Neural crest cell (in vitro differentiated cells): ENCODE measurements at places on chromosomes 1 and 21. TPM values are rescaled to one million over a fixed set of nuclear protein-coding genes. Genes with fewer than 3 reads are reported as not detected.

DNA sequence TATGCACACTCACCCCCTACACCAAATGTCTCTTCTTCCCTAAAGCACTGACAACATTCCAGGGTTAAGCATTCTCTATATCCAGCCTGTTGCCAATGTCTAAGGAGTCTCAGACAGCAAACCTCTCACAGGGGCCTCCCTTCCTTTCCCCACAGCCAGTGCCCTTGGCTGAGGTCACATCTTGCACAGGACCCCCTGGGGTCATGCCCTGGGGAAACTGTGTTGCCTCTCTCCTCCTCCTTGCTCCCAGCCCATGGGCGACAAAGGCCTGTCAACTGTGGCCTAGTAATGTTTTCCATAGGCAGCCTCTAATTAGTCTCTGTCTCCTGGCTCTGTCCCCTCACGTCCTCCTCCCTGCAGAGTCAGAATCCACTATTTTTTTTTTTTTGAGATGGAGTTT is 54.6 kb downstream of the NENF start:
- no peaks in the 10 kb centered on the region for H3K27me3 ChIP-seq
- H3K4me1 ChIP-seq: peaks cover 30% of the 10 kb centered on the region

DNA sequence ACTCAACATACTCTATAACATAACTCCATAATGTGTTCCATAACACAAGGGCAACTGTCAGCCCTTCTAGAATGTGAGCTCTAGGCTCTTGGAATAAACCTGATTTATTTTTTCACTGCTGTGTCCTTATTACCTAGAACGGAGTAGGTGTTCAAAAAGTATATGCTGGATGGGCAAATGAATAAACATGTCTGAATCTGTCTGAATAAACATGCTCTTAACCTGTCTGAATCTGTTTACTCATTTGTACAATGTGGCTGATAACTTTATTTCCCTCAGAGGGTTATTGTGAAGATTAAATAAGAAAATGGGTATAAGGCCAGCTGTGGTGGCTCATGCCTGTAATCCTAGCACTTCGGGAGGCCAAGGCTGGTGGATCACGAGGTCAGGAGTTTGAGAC is 42.3 kb downstream of the AZIN2 start:
- peaks cover 15% of the 10 kb centered on the region for H3K4me1 ChIP-seq
- H3K36me3 ChIP-seq: no peaks in the 10 kb centered on the region
- H3K27ac ChIP-seq: no peak overlapping the region
- no peaks in the 10 kb centered on the region for H3K27me3 ChIP-seq

The PLA2G2A gene
- not detected in 2 replicates for total RNA-seq

The LCE2B gene
- total RNA-seq: not detected in 2 replicates

DNA sequence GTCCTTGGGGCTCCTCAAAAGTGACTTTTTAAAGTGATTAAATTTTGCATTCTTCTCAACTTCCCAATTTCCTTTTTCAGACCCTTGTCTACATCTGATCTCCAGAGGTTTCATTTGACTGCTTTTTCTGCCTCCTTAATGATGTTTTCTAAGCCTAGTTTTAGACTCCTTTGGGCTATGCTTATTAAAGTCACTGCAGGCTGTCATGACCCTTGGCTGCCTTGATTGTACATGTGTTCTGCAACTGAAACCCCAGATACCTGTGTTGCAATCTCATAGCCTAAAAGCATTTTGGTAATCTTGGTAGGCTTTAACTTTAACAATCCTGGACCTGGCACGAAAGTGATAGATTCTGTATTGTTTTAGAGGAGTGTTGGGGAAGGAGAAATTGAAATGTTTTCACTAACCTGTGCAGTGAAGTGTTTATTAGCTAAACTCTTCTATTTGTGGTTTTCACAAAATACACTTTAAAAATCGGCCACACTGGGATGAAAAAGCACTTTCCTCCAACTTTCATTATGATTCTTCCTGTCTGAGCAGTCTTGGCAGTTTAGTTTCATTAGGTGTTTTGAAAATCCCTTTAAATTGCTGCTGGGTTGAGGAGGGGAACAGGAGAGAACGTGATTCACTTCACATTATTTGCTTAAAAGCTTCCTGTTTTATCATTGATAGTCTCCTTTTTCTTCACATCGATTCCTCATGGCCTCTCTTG is 4.9 kb downstream of the MACO1 start:
- H3K4me1 ChIP-seq: peaks cover 41% of the 10 kb centered on the region
- H3K27ac ChIP-seq: no peak overlapping the region
- H3K4me3 ChIP-seq: peak overlapping the region; percentile 11
- H3K27me3 ChIP-seq: no peaks in the 10 kb centered on the region

The GABPB2 gene
- total RNA-seq: 6.1 and 7.8 TPM in 2 replicates

DNA sequence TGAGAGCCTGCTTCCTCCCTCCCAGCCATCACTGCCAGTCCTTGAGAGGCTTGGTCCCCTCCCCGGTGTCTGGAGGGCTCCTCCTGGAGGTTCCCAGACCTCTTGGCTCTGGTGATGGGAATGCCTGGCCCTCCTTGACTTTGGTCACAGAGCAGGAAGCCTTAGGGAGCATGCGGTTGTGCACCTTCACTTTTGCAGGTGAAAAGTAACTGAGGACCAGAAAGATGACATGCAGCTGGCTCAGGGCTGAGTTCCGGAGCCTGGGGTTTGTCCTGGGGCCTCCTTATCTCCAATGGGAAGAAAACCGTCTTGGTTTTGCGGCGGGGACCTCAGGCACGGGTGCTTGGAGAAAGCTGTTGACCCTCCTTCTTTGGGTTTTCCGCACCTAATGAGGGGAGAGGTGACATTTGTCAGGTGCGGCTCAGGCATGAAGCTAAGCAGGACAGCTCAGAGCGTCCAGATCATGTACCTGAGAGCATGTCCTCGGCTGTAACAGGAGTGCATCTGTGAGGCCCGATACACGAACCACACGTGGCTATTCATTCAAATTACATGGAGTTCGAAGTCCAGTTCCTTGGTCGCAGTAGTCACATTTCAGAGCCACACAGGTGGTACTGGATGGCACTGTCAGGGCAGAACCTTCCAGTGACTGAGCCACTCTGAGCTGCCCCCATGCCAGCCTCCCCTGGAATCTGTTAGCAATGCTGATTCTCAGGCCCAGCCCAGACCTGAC is 608 bp upstream of the MX2 start:
- no peak for DNase-seq
- H3K27me3 ChIP-seq: no peaks in the 10 kb centered on the region
- no peak overlapping the region for H3K4me3 ChIP-seq

- H3K36me3 ChIP-seq: peaks cover under 1% of the 10 kb centered on the region
- H3K27ac ChIP-seq: no peak overlapping the region
- H3K27me3 ChIP-seq: no peaks in the 10 kb centered on the region
- no peak for DNase-seq
- peak overlapping the region; percentile 68 for H3K4me3 ChIP-seq
- peaks cover 52% of the 10 kb centered on the region for H3K4me1 ChIP-seq
Observed at GRCh38 chr1:84301785-84302385, 377 bp downstream of the SAMD13 start.

DNA sequence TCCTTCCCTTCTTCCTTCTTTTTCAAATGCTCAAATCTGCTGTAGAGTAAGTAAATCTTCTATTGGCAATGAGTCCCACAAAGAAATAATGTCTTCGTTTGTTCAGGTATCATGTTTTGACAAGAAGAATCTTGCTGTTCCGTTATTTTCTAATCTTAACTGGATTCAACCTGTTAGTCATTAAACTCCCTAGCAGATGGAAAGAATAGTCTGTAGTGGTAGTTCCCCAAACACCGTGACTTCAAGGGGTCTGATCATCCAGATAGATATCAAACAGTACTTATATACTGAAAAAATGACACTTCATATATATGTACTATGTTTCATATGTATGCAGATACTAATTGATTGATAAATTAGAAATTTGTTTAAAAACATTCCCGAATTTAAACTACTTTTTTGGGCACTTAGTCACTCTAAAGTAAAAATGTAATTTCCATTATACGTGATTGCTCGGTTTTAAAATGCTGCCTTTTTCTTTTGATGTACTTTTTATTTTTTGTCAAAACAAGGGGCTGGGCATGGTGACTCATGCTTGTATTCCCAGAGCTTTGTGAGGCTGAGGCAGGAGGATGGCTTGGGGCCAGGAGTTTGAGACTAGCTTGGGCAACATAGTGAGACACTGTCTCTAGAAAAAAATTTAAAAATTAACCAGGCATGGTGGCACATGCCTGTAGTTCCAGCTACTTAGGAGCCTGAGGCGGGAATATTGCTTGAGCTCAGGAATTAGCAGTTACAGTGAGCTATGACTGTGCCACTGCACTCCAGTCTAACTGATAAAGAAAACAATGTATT is 335.7 kb upstream of the SNX7 start:
- H3K4me3 ChIP-seq: no peak overlapping the region
- H3K27me3 ChIP-seq: no peaks in the 10 kb centered on the region
- no peak for DNase-seq
- no peaks in the 10 kb centered on the region for H3K36me3 ChIP-seq
- H3K4me1 ChIP-seq: peaks cover 8% of the 10 kb centered on the region
- H3K27ac ChIP-seq: no peak overlapping the region

DNA sequence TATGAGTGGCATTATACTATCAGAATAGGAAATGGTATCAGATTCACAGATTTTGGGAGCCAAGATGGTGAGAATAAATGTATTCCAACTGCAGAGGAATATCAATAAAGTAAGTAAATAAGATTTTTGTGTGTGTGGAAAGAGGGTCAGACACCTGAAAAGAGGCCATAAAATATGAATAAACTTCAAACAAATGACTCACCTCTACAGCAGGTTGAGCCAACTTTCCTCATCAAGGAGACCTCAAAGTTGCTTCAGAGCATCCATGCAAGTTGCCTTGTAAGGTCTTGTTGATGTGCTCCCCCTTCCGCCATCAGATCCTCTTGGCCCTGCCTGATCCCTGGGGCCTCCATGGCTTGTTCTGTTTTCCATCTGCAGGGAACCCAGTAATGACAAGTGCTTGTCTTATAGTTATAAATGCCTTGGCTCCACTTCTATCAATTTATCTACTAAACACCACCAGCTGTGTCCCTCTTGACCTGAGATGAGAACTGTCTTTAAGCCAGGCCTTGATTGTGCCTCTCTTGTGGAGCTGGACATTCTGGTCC is 775.6 kb downstream of the LTN1 start:
- H3K27ac ChIP-seq: no peak overlapping the region
- H3K4me1 ChIP-seq: no peaks in the 10 kb centered on the region
- no peaks in the 10 kb centered on the region for H3K27me3 ChIP-seq
- H3K36me3 ChIP-seq: no peaks in the 10 kb centered on the region
- no peak for DNase-seq
- no peak overlapping the region for H3K4me3 ChIP-seq

The YOD1 gene
- 15.2 and 16.6 TPM in 2 replicates for total RNA-seq

- H3K27me3 ChIP-seq: peaks cover 14% of the 10 kb centered on the region
- H3K36me3 ChIP-seq: peaks cover 4% of the 10 kb centered on the region
- H3K4me3 ChIP-seq: no peak overlapping the region
- H3K27ac ChIP-seq: no peak overlapping the region
- DNase-seq: no peak
Observed at GRCh38 chr1:17340358-17340757, 31.6 kb upstream of the PADI6 start.

The GJA5 gene
- 1.1 and 1.2 TPM in 2 replicates for total RNA-seq

The SPRR5 gene
- total RNA-seq: not detected in 2 replicates

The DYNLT5 gene
- 1.6 and 2.0 TPM in 2 replicates for total RNA-seq

The OR2L5 gene
- total RNA-seq: not detected in 2 replicates

The KRTAP12-3 gene
- not detected in 2 replicates for total RNA-seq

The HRNR gene
- not detected in 2 replicates for total RNA-seq

The RSPO1 gene
- 0.50 and 0.54 TPM in 2 replicates for total RNA-seq

- no peak overlapping the region for H3K4me3 ChIP-seq
- DNase-seq: no peak
- no peak overlapping the region for H3K27ac ChIP-seq
- H3K4me1 ChIP-seq: peaks cover 12% of the 10 kb centered on the region
Observed at GRCh38 chr1:95371666-95372282, 137.8 kb downstream of the RWDD3 start.

- H3K27me3 ChIP-seq: peaks cover 12% of the 10 kb centered on the region
- DNase-seq: no peak
- H3K27ac ChIP-seq: peak overlapping the region; percentile 93
- peak overlapping the region; percentile 99 for H3K4me3 ChIP-seq
- H3K36me3 ChIP-seq: peaks cover 8% of the 10 kb centered on the region
Observed at GRCh38 chr1:205748403-205749233, 1.4 kb downstream of the NUCKS1 start.
